Left ventricle myocardium superior (tissue), 1 donor: ENCODE measurements at places on chromosomes 1 and 21. TPM values are rescaled to one million over a fixed set of nuclear protein-coding genes. Genes with fewer than 3 reads are reported as not detected.

- DNase-seq = no peak
These were observed 958 bp downstream of the NFYC start for GRCh38 chr1:40692429-40692895.

The ZMYND12 gene
- total RNA-seq = 0.84 TPM

The CFHR4 gene
- total RNA-seq = not detected

DNA sequence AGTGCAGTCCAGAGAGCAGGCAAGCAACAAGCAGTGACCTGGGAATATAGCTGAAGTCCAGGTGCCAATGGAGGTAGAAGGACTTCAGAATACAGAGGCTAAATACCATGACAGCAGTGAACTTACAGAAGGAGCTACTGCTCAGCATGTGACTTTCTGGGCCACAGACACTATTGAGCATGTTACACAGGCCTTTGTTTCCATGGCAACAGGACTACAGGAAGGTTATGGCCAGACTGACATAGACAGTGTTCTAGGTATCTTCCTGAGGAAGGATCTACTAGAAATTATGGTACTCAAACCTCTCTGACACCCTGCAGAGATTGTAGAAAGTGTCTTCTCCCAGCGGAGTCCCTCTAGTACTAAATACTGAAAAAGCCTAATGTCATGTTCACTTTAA, 11.0 kb downstream of the OR2M5 start:
- no peak for DNase-seq

The SERPINC1 gene
- 0.25 TPM for total RNA-seq

DNA sequence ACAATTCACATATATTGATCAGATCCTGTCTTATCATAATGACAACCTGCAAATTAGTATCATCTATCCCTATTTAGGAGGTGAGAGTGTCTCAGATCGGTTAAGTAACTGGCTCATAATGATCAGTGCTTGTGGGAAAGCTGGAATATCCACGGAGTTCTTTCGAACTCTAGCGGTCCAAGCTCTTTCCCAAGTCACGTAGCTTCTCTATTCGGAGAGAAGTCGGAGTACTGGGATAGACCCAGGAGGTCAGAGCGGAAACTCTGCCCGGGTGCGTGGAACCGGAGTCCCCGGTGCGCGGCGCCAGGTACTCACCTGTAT, 339 bp downstream of the PTGS2 start:
- DNase-seq = no peak

The NUF2 gene
- 0.77 TPM for total RNA-seq
